ENCODE measurements at places on chromosomes 16 and 17.

DNA sequence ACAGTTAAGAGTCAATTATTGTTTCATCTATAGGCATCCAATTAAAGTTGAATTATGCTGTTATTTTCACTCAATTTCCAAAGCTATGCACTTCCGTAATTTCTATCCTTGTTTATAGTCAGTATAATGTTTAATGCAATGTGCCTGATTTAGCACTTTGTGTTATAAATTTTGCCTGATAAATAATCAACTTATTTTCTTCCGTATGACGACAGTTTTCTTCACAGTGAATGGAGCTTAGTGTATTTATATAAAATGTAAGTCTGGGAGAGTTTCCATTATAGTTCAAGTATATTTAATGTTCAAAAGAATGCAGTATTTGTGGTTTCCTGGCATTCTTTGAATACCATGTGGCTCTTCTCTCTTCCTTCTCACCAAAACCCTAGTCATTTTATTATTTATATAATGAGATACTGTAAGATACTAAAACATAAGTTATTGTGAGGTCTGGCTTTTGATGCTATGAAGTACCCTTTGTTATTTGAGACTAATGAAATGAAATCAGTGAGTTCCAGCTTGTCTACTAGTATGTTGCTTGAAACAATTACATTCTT is 240.6 kb downstream of the PRKCA start:
- DNase-seq: no peak

- DNase-seq: no peak
Measured at GRCh38 chr17:12064395-12064794, 43.7 kb downstream of the MAP2K4 start.

DNA sequence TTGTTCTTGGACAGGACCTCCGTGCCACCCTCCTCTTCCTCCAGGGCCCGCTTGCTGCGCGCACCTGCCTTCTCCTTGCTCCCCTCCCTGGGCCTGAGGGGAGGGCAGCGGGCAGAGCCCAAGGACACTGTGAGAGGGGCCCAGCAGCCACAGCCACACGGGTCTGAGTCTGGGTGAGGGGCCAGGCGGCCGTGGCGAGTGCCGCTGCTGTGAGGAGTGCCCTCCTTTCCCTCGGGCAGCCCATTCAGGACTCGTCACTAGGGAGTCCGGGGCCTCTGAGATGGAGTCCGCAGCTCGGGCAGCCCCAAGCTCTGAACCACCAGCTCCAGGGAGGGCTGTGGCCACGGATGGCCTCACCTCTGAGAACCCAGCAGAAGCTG is 5.6 kb downstream of the DUS1L start:
- DNase-seq: no peak

- DNase-seq: no peak
Measured at GRCh38 chr17:7580604-7581575, 1.5 kb downstream of the CD68 start.

DNA sequence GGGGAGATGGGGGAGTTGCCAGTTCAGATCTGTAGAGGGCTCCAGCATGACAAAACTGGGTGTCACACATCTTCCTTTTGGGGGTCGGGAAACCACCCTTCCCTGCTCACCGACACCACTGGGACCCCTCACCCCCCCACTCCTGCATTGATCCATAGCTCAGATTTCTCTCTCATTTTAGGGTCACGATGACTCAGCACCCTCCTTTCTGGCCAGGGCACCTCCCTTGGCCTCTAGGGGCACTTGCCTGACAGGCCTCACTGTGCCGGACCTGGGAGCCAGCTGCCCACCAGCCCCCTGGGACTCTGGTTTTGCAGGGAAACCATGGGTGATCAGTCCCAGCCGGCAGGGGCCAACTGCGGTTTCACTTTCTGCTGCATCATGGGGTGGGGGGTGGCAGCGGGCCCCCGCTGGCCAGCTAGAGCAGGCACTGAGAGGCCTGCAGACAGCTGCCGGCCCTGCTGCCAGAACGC is 239.4 kb downstream of the MRTFB start:
- no peak for DNase-seq

- no peak for DNase-seq
Measured at GRCh38 chr16:87993901-87994300, 42.7 kb downstream of the BANP start.

DNA sequence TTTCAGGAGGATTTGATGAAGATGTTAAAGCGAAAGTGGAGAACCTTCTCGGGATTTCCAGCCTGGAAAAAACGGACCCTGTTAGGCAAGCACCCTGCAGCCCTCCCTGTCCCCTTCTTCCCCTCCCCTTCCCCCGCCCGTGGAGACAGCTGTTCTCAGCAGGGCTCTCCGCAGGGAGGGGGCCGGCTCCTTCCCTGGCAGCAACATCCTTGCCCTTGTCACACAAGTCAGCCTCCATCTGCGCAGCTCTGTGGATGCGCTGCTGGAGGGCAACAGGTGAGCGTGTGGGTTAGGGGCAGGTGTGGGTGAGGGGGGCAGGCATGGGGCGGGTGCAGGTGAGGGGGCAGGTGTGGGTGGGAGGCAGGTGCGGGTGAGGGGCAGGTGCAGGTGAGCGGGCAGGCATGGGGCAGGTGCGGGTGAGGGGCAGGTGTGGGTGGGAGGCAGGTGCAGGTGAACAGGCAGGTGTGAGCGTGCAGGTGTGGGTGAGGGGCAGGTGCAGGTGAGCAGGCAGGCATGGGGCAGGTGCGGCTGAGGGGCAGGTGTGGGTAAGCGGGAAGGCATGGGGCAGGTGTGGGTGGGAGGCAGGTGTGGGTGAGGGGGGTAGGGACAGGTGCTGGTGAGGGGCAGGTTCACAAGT is 9.4 kb downstream of the CYBC1 start:
- DNase-seq: no peak

- DNase-seq: no peak
Measured at GRCh38 chr17:65755799-65756198, 194.4 kb upstream of the AXIN2 start.

- no peak for DNase-seq
Measured at GRCh38 chr16:31206776-31207175, 4.2 kb upstream of the PYCARD start.

GRCh38 chr16:3520841-3521240 is 20.0 kb downstream of the CLUAP1 start:
- DNase-seq: no peak

- DNase-seq: no peak
Measured at GRCh38 chr17:42422412-42422957, 571 bp downstream of the CAVIN1 start.

DNA sequence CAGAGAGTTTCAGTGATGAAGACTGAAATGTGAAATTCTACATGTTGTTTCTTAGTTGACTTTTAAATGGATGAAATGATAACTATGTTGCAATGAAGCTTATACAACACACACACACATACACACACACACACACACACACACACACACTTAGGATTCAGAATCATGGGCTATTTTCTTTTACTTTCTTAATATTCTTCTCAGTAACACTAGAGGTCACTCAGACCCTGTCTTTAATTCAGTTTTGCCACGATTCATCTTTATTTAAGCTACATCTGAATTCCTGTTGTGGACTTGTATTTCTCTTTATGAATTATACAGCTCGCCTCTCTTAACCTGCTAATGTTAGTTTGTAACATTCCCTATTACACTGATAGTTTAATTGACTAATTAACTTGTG is 109.6 kb upstream of the GOT2 start:
- DNase-seq: no peak

DNA sequence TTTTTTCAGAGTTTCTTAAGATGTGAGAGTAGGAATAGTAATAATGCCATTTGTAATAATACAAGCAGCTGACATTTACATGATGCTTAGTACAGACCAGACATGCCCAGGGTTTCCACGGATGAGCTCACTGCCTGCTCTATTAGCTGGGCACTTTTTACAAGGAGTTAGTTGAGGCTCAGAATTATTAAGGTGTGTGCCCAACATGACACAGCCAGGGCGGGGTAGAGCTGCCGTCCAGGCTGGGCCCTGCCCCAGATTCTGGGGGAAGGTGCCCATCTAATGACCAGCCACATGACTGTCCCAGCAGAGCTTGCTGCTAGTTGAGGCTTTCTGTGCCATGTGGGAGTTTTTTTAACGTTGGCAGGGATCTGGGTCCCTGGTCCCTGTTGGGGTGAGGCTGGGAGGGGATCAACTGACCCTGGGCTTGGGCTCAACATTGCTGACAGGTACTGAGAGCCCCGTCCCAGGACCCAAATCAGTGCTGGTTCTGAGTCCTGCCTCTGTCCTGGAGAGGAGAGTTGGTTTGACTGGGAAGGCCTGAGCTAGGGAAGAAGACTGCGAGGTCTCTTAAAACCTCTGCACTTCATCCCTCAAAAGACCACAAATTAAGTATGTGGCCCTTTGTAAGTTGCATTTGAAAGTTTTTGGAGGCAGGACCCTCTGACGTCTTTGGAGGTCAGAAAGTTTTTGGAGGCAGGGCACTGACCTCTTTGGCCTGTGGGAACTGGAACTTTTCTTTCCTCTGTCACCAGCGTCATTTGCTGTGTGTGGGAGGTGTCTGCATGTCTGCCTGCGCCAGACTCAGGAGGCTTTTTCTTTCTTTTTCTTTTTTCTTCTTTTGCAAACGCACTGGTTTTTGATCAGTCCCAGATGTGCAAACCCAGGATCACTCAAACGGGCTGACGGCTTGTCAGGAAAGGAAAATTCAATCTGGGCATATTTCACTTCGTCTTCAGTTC is 2.2 kb downstream of the CRISPLD2 start:
- no peak for DNase-seq

GRCh38 chr17:66970797-66971196 is 6.3 kb downstream of the CACNG4 start:
- no peak for DNase-seq

GRCh38 chr16:85674418-85674755 is 14.4 kb downstream of the GINS2 start:
- no peak for DNase-seq

DNA sequence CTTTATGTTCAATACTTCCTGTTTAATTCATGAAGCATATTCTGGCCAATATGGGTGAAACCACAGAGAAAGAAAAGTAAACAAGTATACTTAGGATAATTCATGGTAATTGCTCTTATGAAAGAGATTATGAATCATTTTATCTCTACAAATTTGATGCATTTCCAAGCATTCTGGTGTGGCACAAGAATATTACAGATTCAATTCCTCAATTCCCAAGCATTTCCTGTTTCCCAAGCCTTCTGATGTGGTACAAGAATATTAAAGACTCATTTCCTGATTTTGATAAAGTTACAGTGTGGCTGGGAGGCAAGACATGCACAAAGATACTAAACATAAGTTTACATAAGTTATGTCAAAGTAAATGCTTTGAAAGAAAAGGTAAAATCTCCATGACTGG is 126.1 kb upstream of the NUDT7 start:
- no peak for DNase-seq

DNA sequence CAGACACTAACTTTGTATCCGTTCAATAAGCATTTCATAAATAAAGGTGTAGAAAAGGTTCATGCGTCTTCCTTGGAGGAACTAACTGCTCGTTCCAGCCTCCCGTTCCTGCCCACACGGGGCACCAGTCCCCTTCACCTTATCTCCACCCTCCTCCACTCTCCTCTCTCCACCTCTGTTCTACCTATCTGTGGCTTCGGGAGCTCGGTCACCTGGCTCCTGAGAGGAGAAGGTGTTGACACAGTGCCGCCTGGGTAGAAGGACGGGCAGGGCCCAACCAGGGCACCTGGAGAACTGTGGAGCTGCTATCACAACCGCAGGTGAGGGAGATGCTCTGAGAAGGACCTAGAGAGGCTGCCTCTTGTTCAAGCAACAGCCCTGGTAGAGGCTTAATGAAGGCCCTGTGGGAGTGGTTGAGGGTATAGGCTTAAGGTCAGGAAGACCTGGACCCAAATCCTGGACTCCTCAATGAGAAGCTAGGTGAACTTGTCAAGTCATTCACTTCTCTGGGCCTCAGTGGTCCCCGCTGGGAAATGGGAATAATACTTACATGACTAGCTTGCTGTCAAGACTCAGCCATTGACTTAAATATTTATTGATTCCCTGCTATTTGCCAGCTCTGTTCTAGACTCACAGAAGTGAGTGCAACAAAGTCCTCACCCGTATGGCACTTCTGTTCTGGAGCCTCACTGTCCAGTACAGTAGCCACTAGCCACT is 9.6 kb upstream of the MINK1 start:
- no peak for DNase-seq

DNA sequence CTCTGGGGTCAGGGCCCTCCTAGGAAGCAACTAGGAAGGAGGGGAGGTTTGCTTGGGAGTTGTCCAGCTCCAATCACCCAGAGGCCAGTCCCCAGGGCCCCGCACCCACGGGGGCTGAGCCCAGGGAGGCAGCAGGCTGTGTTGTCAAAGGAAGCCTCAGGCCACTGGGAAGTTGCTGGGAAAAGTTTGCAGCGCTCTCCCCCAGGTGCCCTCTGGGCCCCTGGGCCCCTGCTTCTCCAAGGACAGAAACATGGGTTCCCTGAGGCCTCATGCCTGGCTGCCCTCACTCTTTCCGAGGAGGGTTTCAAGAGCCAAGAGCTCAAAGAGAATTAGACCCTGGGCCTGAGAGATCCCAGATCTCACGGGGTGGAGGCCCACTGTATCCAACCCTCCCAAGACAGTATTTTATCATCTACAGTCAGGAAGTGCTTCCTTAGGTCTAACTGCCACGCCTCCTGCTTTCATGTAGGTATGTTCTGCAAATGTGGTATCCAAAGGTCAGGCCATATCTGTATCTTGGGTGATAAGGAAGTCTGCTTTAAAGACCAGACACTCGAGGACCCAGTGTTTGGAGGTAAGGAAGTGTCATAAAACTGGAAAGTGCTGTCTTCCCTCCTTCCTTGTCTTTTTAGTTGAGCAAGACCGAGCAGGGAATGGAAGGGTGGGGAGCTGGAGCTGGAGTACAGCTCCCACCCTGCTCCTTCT is 44.2 kb upstream of the ZNF423 start:
- no peak for DNase-seq

- DNase-seq: no peak
Measured at GRCh38 chr16:57531253-57531575, 5.2 kb downstream of the CCDC102A start.

- no peak for DNase-seq
Measured at GRCh38 chr16:81608523-81609209, 164.1 kb downstream of the CMIP start.

DNA sequence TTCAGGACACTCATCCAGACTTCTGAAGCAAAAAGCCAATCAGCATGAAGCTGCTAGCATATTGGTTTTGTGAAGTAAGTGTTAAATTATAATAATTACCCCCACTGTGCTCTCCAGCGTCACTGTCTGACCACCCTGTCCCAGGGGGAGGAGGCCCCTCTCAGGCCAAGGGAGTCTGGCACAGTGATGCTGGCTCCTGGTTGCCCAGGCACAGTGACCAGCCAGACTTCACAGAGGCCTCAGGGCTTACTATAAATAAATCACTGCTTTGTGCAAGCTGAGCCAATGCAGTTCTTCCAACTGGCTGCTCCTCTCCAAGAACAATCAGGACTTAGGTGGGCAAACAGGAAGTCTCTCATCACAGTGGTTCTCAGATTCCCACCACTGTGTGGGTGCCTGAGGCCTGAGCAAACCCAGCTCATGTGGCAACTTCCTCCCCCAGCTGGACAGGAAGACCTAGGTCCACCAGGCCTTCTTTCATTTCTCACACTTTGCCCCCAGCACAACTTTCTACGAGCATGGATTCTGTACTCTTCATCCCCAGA is 1.7 kb upstream of the DBNDD1 start:
- DNase-seq: no peak

- no peak for DNase-seq
Measured at GRCh38 chr16:60204181-60204580, 1470.1 kb upstream of the GOT2 start.

GRCh38 chr16:59339871-59340270 is 605.8 kb upstream of the GOT2 start:
- no peak for DNase-seq
